ENCODE measurements at places on chromosomes 6 and 20. TPM values are rescaled to one million over a fixed set of nuclear protein-coding genes. Genes with fewer than 3 reads are reported as not detected.

The KIF13A gene
- 105 TPM for total RNA-seq

The GTSF1L gene
- not detected for total RNA-seq

The ANGPT4 gene
- total RNA-seq, result not detected

The DNAH8 gene
- total RNA-seq, result 0.44 TPM

The NOTCH4 gene
- total RNA-seq, result 1.3 TPM

The FILIP1 gene
- 0.29 TPM for total RNA-seq

The C6orf15 gene
- not detected for total RNA-seq

The CALHM4 gene
- total RNA-seq, result not detected

All from smooth muscle cell of trachea (primary cell).